ENCODE measurements at places on chromosomes 5 and 9.

DNA sequence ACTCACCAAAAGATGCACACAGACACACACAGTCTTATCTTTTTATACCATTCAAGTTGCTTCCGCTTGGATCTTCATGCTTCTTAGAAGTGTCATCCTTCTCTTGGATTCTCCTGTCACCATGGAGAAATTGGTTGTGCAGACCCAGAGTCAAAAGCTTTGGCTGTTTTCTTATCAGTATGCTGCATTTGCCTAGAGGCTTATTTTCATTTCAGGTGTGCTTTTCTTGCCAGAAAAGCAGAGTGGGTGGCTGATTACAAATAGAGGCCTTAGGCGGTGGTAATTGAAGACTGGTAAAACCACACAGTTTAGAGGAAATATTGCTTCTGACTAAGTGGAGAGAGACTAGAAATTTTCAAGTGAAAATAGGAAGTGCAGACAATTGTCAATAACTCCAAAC, 70.2 kb upstream of the TLE4 start:
- DNase-seq, result no peak

DNA sequence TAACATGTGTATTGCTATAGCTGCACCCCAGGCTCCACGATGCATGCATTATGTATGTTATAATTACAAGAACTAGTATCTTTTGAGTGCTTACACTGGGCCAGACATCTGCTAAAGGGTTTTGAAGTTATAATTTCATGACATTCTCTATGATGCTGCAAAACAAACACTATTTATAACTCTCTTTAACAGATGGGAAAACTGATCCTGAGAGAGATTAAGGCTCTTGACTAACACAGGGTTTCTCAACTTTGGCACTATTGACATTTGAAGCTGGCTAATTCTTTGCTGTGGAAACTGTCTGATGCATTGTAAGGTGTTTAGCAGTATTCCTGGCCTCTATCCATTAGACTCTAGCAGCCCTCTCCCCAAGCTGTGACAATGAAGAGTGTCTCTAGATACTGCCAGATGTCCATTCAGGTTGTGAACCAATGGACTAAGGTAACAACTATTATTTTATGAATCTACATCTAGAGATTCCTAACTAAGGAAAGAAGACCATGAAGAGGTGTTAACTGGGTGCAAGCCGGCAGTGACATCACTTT, 258.6 kb downstream of the ASTN2 start:
- DNase-seq, result no peak

GRCh38 chr5:39424736-39425637, at the start of gene DAB2:
DAB2 (minus strand) TSS chr5:39424980; CDS start chr5:39394320, 30,660 bp downstream.
- DNase-seq, result peak; percentile 31

- DNase-seq, result no peak
Measured at GRCh38 chr9:97903177-97903576, 19.1 kb downstream of the TRMO start.

GRCh38 chr5:157669701-157670097, 1.6 kb upstream of the C5orf52 start:
- no peak for DNase-seq

- no peak for DNase-seq
Measured at GRCh38 chr5:89998519-89999305, 410.8 kb downstream of the CETN3 start.

DNA sequence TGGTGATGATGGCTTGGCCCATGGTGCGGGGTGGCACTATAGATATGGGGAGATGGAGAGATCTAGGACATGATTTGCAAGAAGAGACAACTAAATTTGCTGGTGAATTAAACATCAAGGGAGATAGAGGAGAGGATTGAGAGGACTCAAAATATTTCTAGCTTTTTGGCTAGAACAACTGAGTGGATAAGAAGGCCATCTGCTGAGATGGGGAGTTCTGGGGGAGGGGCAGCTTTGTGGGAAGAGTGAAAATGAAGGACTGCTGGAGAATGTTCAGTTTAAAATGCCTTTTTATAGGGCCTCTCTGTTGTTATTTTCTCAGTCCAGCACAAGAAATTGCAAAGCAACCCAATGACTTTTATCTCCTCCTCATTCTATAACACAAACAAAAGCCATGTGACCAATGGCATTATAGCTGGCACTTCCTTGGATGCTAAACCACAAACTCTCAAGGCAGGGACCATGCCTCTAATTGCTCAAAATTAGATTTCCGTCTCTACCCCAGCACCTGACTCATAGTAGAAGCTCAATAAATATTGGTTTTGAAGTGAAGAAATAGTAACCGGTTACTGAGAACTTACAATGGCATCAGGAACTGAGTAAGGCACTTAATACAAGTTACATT, 29.8 kb downstream of the JAKMIP2 start:
- no peak for DNase-seq

GRCh38 chr5:39146831-39147540, 72.4 kb downstream of the FYB1 start:
- no peak for DNase-seq

DNA sequence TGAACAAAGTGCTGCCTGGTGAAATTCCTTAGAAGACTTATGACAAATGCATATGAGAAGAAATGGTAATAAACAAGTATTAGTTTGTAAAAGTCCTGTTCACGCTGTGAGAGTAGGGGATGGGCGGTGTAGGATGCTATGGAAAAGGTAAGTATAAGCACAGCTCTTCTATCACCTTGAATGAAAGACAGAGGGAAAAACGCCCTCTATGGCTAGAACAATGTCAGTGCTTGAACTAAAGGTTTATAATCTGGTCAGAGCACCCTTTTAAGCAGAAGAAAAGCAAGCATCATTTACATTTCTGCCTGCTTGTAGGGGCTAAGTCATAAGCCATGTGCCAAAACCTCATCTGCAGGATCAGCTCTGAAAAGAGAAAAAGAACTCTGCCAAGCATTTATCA, 115.2 kb downstream of the LHFPL2 start:
- DNase-seq, result no peak

GRCh38 chr5:39083968-39084367, 9.8 kb upstream of the RICTOR start:
- DNase-seq, result no peak
